ENCODE measurements at places on chromosomes 16 and 17.

- no peak for DNase-seq
These were observed 225.4 kb upstream of the NLRP1 start for GRCh38 chr17:5809580-5810188.

DNA sequence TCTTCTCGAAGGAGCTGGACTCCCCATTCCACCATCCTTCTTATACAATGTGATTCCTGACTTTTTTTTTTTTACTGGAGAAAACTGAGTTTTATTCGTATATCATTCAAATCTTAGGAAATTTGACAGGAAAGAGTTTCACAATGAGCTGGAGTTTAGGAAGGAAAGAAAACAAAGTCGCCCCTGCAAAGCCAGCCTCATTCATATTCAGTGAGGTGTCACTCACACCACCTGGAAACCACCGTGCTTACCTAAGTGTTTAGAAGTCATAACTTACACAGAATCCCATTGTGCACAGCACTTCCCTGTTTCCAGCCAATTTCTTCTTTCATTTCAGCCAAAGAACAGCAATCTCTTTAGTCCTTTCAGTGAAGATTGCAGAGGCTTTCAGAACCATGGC lies 90.3 kb upstream of the CHMP6 start:
- DNase-seq, result no peak

GRCh38 chr17:78096093-78096492 lies 32.5 kb downstream of the TMC6 start:
- no peak for DNase-seq

- no peak for DNase-seq
These were observed 852.9 kb upstream of the CDH8 start for GRCh38 chr16:62889097-62889496.

GRCh38 chr16:30027588-30028437 lies 3.3 kb downstream of the TLCD3B start:
- no peak for DNase-seq

DNA sequence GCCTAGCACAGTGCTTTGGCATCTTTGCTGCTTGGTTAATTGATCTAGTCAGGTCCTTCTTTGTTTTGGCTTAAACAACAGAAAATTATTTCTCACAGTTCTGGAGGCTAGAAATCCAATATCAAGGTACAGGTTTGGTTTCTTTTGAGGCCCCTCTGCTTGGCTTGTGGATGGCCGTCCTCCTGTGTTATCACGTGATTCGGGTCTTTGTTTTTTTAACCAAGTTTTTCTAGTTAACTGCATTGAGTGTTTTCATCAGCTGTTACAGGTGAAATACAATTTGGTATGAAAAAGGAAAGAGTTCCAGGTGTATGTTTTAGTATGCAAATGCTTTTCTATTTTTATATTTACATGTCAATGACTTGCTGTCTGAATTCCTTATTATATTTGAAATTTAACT lies 2.8 kb downstream of the NLK start:
- no peak for DNase-seq

DNA sequence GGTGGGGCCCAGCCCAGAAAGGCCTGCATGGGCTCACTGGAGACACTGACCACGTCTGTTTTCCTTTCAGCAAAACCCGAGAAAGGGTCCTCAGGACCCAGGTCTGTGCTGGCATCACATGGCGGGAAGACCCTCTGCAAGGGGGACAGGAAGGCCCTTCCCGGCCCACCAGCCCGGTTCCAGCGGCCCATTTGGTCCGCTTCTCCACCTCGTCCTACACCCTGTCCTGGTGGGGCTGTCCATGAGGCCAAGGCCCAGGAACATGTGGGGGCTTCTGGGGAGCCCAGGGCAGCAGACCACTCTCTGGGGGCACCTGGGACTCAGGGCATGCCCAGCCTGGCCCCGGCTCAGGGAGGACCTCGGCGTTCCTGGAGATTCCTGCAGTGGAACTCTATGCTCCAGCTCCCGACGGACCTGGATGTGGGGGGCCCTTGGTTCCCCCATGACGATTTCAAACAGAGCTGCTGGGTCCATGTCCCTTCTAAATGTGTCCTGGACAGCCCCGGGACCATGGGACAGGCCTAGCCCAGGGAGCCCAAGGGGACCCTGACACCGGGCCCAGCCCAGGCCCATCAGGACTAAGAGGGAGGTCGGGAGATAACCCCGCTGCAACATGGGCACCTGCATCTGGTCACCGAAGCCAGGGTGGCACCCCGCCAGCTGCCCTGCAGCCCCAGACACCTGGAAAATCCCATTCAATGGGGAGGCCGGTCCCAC lies 26.4 kb upstream of the KSR1 start:
- DNase-seq, result no peak

DNA sequence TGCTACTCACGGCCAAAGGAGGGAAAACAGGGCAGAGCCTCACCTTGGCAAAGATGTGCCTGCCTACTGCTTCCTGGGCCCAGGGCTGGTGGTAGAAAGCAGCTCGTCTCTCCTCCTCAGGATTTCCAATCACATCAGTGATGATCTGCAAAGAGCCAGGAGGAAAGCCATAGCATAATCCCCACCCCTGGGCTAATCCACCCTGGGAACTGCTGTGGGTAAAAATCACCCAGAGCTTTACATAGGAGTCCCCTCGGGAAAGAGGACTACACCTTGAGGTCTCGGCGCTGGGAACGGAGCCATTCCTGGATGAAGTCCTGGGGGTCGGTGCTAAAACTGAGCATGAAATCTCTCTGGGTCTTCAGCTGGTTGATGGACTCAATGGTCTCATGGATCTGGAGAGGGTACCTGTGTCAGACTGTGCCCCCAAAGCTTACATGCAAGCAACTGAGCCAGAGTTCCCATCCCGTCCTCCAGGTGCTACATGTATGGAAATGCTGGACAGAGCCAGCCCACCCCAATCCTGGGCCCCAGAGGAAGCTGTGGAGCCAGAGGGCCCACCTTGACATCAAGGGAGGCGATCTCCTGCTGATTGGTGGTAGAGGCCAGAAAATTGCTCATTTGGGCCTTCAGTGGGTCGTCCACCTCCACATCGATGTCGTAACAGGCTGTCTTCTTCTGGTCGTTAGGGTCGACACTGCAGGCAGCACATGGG lies 5.7 kb upstream of the FTSJ3 start:
- no peak for DNase-seq

DNA sequence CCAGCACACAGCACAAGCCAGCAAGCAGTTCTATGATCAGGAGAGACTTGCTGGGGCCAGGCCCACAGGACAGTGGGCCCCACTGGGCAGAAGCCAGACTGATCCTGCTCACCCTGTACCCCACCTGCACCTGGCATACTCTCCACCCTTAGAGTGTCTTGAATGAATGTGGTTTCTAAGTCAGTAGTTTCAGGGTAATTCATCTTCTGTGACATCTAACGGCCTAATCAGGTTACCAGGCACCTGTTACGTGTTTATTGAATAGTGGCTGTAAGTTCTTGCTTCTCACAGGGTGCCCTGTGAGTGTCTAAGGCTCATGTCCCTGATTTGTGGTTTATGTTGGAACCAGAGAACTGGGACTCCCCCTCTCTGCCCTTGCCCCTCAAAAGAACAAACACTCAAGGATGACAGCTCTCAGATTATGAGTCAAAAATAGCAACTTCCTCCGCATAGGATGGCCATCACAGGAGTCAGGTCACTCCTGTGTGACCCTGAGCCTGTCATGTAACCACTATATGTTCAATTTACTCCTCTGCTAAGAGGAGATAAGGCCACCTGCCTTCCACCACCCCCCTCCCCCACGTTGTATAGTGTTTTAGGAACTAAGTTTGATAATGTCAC lies 7.0 kb upstream of the OR2C1 start:
- DNase-seq, result no peak

DNA sequence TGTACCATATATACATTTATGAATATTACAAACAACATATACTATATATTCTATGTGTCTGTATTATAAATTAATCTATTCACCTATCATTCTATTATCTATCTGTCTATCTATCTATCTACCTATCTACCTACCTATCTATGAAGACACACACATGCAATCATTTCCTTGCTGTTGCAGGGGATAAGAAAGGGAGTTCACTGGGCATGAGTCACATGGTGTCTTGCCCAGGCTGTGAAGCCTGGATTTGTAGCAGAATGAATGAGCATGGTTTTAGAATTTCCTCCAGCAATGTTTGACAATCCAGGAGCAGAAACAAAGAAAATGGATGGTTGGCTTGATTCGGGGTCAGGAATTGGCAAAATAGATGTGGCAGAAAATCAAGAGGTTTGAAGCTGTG lies 23.2 kb upstream of the FAM20A start:
- DNase-seq, result no peak

GRCh38 chr17:35361027-35361426 lies 12.4 kb downstream of the SLFN11 start:
- DNase-seq, result no peak

GRCh38 chr17:4043862-4044261 lies 79.6 kb upstream of the ATP2A3 start:
- no peak for DNase-seq

DNA sequence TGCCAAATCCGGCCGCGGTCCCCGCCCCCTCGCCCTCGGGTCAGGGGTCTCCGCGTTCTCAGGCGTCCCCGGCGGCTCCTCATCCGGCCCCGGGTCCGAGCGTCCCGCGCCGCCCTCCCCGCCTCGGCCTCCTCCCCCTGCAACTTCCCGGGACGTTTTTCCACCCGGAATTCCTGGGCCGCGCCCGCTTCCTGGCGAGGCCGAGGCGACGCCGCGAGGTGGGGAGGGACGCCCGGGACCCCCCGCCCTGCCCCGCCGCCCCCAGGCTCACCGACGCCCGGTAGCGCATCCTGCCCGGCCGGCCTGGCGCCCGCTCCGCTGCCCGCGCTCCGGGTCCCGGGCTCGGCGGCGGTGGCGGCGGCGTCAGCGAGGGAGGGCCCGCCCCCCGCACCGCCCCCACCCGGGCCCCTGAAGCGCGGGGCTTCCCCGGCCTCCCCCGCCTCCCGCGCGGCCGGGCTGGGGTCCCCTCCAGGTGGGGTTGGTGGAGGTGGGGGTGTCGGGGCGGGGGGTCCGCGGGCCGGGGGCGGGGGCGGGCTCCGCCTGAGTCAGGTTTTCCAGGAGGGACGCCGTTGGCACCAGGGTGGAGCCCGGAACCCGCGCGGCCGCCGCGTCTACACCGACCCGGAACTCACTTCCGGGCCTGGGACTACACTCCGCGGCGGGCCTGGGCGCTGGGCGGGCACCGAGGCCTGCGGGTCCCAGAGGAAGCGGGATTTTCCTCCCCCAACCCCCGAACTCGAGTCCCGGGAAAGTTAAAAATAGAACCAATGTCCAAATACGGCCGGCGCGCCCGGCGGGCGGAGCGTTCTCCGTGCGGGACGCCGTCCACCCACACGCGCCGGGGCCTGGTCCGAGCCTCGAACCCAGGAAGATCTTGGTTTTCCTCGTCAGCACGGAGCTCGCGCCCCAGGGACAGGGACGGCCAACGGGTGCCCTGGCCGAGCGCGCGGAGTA lies 6.8 kb downstream of the MYO1C start:
- DNase-seq, result no peak

GRCh38 chr17:68346448-68346847 lies 55.2 kb downstream of the ARSG start:
- DNase-seq, result no peak

DNA sequence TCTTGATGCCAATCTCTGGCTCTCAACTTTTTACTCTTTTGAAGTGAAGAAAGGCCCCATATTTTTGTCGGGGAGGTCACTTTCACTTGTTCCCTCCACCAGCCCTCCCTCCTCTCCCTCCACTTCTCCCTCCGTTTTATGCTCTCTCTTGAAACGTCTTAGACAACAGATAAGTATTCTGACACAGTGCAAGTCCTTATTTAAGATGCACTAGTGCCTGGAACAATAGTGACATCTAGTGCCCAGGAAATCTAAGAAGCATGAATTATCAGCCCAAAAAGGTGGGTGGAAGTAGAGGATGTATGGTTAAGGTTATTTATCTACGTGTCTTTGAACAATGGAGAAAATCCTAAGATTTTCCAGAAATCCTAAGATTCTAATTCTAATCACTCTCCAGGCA lies 17.9 kb downstream of the PSME3IP1 start:
- DNase-seq, result no peak

DNA sequence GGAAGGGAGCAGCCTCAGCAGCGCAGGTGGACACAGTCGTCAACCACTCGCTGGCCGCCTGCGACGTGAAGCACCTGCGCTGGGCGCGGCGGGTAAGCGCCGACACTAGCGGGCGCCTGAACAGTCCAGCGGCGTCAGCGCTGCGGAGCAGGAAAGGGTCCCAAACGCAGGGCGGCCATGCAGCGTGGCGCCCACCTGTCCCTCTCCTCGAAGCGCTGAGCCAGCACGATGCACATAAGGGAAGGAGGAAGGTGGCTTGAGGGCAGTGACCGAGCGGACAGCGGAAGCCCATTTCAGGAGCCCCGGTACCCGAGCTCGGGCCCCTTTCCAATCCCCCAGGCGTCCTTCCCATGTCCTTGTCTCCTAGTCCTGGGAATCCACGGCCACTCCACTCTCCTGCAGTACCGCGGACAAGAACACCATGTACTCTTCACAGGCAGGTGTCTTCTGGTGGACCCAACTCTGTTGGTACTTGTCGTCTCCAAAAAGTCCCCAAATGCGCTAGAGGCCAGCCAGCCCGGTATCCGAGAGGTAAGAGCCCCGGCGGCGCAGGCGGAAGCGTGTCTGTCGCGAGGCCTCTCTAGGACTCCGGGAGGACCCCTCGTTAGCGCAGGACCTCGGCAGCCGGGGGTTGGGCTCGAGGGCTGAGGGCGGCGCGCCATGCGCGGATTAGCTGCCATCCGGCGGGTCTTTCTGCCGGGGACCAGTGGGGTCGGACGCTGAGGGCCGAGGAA lies 14.4 kb downstream of the ZNF232 start:
- no peak for DNase-seq

GRCh38 chr17:77036136-77036840 lies 104.5 kb upstream of the SEC14L1 start:
- no peak for DNase-seq

- DNase-seq, result no peak
These were observed 231.1 kb downstream of the CDH13 start for GRCh38 chr16:82857693-82858365.

GRCh38 chr16:64809876-64810629 lies 311.8 kb downstream of the CDH11 start:
- DNase-seq, result no peak

DNA sequence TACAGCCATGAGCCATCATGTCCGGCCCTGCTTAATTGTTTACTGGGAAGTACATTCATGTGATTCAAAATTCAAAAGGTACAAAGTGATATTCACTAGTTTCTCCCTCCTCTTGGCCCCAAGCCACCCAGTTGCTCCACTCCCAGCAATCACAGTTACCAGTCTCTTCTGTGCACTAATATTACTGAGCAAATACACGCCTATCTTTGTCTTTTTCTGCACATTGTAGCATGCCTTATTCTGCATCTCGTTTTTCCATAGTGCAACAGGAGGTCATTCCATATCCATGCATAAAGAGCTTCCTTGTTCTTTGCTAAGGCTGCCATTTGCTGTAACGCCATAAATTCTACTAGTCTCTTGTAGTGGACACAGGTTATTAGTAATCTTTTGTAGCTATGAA lies 2.2 kb upstream of the ALOX15 start:
- no peak for DNase-seq

DNA sequence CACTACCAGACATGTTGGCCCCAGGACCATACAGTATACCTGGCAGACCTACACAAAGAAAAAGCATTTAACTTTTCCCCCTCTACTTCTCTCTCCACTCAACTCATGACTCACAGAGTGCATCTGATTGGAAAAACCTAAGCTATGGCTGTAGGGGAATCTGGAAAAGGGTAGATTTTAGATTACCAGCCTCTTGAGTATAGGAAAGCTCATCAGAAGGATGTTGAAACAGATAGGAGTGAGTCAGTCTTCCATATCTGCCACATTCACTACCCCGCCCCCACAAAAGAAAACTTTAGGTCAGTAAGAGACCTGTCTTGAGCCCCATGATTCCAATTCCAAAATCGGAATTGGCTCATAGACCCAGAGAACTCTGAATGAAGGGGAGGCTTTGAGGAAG lies 12.3 kb downstream of the KRT9 start:
- DNase-seq, result no peak

- DNase-seq, result no peak
These were observed 38.0 kb downstream of the CA10 start for GRCh38 chr17:52120465-52120864.
